ENCODE measurements at places on chromosomes 4 and X.

DNA sequence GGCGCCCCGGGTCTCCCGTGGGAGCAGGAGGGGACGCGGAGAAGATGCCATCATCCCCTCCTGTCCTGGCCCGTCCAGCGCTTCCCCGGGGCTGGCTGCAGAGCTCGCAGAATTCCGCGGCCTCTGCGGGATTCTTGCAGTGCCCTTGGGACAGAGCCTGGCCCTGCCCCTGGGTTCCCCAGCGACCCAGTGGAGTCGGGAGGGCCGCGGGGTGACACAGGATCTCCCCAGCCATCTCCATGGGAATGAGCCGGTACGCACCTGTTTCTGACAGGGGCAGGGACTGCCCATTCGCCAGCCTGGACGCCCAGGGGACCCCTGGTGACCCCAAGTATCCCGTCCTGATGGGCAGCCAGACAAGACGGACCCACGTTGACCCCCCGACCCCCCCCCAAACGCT, 482 bp downstream of the FAM9C start:
- DNase-seq: no peak

- no peak for DNase-seq
These were observed 14.1 kb downstream of the CTBP1 start for GRCh38 chr4:1234811-1235292.

DNA sequence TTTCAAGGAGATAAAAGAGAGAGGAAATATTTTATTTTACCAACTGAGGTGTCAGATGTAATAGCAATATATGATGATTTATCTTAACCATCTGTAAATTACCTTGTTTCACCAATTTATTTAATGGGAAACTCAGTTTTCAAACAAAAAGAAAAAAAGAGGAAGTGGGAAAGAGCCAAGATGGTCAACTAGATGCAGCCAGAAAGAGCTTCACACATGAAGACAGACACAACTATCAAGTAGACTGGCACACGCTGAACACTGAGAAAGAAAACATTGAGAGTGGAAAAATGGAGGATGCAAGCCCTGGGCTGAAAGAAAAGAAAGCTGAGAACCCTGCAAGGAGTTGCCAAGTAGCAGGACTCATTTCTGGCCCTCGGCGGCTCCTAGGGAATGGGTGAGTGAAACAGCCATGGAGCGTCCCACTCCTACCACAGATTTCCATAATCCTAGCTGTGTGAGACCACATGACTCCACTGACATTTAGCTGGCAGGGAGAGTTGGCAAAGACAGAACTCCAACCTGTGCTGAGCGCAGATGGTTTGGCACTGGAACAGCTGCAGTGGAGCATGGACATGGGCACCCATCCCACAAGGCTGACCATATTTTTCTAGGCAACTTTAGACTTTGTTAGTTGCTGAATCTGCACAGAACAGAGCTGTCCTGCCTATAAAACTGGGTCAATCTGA, 409.3 kb downstream of the FAM47B start:
- no peak for DNase-seq

- no peak for DNase-seq
These were observed 72.7 kb upstream of the NALF2 start for GRCh38 chrX:69431420-69431819.

DNA sequence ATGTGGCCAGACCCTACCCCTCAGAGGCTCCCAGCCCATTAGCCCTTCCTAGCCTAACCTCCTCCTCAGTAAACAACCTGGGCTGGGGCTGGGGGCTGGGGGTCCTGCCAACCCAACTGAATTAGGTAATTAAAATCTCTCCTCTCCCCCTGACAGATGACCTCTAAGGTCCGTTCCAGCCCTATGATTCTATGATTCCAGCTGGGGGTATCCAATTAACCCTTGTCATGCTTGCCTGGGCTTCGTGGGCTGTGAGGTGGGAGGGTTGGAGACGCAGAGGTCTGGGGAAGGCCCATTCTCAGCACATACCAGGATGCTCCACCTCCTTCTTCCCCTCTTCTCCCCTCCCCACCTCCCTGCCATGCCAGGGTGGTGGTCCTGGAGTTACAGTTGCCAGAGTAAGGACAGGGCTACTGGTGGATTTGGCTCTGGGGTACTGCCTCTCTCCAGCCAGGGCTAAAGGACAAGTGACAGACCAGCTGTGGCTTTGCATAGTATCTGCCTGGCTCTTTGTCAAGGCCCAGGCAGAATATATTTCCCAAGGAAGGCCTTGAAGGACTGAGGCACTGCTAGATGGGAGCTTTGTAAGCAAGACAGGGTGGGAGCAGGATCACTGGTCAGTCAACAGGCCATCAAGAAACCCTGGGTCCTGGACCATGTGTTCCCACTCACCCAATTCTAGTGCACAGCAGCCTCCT, 82.1 kb downstream of the EFNB1 start:
- DNase-seq: no peak

GRCh38 chrX:107755721-107756120, 19.9 kb downstream of the TSC22D3 start:
- DNase-seq: no peak

DNA sequence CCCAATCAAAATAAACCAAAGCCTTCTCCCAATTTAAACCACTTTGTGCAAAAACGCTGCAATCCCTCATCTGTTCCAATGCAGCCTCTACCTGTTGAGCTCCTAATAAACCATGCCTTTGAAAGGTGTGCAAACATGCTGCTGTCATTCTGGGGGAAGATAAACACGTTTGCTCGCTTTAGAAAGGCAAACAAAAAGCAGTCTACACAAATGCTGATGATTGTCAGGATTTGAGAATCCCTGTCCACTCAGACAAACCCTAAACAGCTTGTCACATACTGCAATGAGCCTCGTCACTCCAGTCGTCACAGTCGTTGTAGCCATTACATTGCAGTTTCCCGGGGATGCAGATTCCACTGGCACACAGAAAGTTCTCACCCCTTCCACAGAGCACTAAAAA, 145.2 kb downstream of the CORIN start:
- DNase-seq: no peak

DNA sequence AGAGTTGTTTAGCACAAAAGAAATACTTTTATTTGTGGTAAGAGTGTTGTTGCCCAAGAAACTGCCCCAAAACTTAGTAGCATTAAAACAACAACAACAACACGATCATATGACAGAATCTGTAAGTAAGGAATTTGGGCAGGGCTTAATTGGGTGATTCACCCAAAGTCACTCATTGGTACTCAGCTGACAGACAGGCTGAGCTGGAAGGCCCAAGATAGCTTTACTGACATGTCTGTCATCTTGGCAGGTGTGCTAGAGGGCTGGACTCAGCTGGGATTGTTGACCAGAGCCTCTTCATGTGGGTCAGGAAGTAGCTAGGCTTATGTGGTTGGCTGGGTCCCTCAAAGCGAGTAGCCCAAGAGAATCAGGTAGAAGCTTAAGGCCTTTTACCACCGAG, 52.3 kb downstream of the KIAA0232 start:
- no peak for DNase-seq

DNA sequence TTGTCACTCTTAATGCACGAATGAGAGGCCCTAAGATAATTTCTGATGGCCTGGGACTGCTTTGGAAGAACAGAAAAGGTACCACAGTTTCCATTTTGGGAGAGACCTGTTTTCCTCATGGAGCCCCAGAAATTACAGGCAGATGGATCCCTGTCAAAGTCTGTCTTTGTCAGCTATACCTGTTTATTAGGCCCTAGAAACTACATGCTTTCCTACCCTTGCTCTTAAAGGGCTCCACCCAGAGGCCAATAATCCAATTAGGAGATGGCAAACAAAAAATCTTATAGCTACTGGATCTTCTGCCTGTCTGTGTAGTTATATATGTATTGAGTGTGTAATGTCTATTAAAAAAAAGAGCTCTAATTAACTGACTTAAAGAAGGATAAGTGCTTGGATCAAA, 141.3 kb downstream of the NR3C2 start:
- no peak for DNase-seq

GRCh38 chr4:122480655-122481487, 24.3 kb upstream of the IL2 start:
- no peak for DNase-seq

DNA sequence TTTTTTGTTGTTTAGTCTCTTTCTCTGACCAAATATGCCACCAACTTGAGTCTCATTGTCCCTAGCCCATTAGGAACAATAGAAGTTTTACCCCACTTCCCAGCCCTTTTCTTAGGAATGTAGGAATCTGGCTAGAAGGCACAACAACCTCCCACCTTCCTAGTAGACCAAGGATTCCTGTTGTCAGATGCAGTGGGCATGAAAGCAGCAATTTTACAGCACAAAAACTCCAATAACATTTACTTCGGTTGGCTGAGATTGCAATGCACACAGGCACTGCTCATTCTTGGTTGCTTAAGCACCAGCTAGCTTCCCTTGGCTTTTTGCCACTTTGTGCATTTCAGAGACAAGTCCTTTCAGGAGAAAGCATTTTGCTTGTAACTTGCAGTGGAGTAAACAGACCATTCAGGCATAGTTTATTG, 312.8 kb downstream of the TENM3 start:
- DNase-seq: no peak

- no peak for DNase-seq
These were observed 49.8 kb downstream of the TBCK start for GRCh38 chr4:106266201-106266600.

GRCh38 chr4:126993351-126993750, 639.4 kb upstream of the INTU start:
- no peak for DNase-seq

DNA sequence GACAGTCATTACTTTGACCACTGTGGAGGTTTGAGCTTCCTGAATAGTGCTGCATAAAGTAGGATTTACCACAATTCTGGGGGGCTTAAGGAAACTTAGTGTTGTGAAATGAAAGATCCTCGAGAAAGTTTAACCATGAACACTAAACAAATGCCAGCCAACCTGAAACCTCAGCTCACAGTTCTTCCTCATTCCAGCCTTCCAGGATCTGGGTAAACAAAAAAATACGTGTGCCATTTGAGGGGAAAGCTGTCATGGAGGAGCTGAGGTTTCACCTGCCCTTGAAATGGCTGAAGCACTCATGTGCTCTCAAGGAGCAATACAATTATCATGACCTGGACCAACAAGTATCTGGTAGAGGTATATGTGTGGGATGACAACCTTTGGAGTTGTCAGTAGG, 142.7 kb downstream of the NPNT start:
- no peak for DNase-seq

DNA sequence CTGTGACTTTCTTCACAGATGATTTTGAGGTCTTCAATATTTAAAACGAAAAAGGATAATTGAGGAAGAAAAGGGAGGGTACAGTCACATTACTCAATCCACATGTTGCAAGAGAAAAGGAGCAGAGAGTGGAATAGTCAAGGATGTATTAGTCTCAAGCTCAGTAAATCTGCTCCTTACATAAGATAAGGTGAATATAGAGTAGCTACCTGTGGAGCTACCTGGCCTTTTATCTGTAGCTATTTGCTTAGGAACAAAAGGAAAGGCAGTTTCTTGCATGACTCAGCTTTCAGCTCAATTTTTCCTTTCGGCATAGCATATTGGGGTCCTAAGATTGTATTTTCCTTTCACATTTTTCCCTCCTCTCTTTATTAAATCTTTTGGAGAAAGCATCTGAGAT, 26.3 kb upstream of the ACTRT1 start:
- no peak for DNase-seq

DNA sequence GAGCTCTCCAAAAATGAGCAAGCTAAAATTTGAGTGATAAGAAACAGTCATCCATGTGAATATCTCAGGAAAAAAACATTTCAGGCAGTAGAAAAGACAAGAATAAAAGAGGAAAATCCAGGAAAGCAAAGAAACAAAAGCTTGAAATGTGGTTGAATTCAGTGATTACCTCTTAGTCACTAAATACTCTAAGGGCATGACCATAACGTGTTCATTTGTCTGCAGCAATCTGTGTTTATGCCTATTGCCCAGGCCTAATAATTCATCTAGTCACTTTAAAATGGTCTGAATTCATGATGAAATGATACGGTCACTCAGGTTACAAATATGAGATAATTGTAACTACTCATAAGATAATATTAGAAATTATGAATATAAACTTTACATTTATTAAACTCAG, 837.9 kb downstream of the STPG2 start:
- no peak for DNase-seq

DNA sequence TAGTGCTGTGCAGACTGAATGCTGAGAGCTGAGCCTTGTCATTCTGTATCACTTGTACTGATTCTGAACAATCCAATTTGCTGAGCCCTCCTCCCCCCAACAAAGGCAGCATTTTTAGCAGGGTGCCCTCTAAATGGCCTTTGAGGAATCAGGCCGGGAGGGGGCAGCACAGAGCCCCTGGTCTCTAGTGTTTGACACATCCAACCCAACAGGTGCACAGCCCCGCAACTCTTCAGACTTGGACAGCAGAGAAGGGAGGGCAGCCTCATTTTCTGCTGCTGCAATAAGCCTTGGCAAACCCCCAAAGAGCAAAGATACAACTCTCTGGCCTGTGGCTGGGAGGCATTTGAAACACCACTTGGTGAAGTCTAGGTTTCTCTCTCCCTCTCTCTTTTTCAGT, 3.4 kb downstream of the ATP1B4 start:
- DNase-seq: peak; percentile 55

GRCh38 chr4:112502871-112503270, 13.1 kb downstream of the NEUROG2 start:
- DNase-seq: no peak

DNA sequence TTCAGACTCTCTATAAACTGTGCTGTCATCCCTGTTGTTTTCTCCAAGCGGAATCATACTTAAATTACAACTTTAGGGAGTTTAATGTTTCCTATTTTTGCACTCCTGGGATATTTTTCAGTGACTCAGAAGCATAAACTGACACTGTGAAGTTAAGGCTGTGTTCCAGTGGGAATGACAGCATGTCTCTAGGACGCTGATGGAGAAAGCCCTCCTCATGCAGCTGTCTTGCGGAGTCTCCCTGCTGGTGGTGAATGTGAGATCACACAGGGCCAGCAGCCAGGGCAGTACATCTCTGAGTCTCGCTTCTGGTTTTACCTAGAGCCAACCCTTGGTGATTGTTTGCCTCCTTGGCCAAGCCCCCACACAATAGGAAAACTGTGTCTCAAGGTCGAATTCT, 53.3 kb downstream of the NFKB1 start:
- no peak for DNase-seq

DNA sequence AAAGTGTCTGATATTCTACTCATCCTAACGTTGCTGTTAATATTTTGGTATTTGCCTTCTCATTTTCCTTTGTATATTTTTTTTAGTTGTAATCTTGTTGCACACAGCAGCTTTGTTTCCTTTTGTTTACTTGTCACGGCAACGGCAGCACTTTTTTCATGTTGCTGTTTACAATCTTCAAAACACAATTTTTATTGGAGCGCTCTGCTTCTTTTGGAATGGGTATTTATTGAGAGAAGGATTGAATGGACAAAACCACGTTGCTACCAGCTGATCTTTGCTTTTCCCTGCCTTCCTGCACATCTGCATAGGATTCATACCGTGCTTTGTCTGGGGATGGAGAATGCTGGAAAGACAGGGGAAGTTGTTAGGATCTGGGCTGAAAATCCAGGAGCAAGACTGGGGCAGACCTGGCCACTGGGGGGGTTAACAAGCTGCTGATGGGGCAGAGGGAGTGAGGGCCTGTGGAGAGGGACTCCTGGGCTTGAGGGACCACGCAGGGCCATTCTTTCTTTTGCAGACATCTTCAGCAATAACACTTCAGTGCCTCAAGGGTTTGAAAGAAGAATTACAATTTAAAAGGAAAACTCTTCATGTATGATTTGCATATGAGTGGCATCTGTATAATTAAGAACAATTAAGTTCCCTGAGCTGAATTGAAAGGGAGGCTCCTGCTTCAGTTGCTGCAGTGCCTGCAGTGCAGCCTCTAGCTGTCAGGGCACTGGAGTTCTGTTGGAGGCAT, 69.8 kb downstream of the TMEM131L start:
- DNase-seq: no peak

GRCh38 chr4:6476893-6477292, 4.5 kb upstream of the PPP2R2C start:
- no peak for DNase-seq

- DNase-seq: peak; percentile 48
These were observed 64.6 kb upstream of the ENPP6 start for GRCh38 chr4:184282251-184282713.
